NCI-H226 (cell line): ENCODE measurements at places on chromosomes 3 and 15.

- no peak for DNase-seq
Measured at GRCh38 chr15:32872621-32873283, 154.9 kb downstream of the GREM1 start.

DNA sequence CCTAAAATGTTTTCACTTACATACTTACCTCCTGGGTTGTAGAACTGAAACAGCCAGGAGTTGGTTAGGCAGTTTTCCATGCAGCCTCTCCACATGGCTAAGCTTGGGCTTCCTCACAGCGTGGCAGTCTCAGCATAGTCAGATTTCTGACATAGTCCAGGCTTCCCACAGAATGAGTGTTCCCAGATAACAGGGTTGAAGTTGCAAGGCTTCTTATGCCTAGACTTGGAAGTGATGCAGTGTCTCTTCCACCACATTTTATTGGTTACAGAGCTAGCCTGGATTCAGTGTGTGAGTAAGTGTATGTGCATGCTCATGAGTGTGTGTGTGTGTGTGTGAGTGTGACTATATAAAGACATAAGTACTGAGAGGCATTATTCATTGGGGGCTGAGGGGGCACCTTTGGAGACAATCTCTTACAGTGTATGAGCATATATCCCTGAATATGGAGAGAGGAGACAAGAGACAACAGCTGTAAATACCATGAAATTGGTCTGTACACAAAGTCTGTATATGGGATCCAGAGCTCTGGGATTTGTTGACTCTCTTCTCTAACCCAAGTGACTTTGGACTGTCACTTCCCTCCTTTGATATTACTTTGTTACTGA is 78.1 kb downstream of the ZNF621 start:
- peak; percentile 39 for DNase-seq

- no peak for DNase-seq
Measured at GRCh38 chr15:36653851-36654250, 74.4 kb downstream of the CDIN1 start.

DNA sequence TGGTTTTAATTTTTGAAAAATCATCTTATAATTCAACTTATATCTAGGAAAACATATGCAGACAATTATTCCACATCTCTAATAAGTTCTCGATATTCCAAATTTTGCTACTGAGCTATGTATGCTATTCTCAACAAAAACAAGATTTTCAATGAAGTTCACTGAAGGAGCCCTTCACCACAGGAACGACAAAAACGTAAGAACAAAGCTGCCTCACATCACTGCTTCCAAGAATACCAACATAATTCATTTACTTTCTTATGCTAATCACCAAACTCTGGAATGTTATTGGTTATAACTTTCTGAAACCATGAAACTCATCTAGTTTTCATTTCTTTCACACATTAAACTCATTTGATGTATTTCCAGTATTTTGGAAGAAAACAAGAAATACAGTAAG is 49.7 kb downstream of the GNB4 start:
- DNase-seq = no peak

DNA sequence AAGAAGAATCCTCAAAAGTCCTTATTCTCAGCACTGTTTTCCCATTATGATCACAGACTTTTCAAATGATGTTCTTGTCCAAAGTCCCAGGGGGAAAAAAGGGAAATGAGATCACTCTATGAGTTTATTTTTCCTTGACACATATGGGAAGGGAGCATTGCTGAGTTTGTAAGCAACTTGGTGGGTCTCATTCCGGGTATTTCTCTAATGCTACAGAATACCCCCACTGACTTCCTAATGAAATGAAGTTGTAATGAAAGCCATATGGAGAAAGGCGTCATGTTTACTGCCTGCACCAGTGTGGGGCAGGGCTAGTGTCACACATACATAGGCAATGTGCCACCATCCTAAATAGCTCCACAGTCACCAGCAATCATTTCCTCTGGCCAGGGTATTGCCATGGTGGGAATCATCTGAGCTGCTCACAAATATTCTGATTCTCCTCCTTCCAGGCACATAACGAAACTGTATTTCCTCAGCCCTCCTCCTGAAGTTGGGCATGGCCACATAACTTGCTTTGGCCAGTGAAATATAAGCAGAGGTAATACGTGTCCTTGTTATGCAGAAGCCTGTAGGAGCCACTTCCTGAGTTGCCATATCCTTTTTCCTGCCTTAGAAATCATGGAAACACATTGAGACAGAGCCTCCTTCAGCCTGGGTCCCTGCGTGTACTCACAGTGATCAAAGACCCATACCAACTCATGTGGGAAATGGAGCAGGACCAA is 41.0 kb upstream of the C15orf61 start:
- DNase-seq = no peak

- DNase-seq = no peak
Measured at GRCh38 chr3:64792445-64792844, 104.6 kb upstream of the ADAMTS9 start.

DNA sequence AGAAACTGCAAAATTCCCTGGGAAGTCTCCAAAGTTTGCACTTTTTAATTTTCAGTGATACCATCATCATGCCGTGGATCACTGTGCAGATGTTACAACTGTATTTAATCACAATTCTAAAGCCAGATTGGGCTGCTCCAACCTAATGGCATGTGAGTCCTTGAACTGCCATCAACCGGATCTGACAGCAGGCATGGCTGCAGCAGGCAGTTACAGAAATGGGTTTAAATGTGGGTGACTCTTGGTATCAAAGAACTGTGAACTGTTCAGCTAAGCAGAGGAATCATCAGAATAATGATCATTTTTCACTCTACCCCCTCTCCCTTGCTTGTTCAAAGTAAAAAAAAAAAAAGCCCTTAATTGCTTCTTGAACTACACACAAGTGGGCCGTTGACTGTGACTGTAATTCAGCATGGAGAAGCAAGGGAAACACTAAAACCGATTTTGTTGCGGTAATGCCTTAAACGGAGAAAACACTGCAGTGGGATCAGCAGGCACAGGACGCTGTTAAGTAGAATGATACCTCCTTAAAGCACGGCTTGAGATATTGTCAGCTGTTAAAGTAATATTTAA is 152.4 kb downstream of the RORA start:
- no peak for DNase-seq

DNA sequence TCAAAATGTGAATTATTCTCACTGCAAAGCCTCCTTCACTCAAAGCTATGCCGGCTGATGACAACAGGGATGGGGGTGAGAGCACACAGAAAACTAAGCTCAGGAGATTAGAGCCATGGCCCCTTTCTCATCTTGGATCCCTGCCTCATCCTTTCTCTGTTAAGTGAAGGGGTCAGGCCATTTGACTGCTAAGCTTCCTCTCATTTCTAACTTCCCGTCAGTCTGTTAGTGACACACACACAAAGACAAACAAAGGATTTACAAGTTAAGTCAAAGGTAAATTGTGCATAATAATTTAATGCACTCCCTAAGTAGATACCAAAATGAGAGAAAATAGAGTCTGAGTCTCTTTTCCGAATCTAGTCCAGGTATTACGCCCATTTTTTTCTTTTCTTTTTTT is 1.2 kb downstream of the SS18L2 start:
- no peak for DNase-seq

DNA sequence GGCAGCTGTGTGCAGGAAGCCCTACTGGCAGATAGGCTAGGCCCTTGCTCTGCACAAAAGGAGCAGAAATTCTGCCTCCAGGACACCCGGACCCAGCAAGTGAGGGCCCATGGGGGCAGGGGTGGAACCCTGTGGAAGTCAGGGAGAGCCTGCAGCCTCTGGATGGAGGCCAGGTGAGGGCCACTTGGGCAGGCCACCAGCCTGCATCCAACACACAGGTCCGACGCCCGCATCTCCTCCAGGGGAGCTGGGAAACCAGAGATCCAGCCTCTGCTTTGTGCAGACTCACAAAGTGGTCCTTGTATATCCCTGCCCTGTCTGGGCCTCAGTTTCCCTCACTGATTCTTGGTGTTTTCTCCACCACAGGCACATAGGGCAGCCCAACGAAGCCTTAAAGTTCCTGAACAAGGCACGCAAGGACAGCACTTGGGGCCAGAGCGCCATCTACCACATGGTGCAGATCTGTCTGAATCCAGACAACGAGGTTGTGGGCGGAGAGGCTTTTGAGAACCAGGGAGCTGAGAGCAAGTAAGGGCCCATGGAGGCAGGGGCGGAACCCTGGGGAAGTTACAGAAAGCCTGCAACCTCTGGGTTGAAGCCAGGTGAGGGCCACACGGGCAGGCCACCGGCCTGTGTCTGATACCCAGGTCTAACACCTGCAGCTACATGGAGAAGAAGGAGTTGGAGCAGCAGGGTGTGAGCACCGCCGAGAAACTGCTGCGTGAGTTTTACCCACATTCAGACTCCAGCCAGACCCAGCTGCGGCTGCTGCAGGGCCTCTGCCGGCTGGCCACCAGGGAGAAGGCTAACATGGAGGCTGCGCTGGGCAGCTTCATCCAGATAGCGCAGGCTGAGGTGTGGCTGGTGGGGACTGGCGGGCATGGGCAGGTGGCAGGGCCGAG is 16.6 kb downstream of the CSRNP1 start:
- DNase-seq = no peak

GRCh38 chr3:49716169-49716568 is 3.3 kb downstream of the AMIGO3 start:
- no peak for DNase-seq

DNA sequence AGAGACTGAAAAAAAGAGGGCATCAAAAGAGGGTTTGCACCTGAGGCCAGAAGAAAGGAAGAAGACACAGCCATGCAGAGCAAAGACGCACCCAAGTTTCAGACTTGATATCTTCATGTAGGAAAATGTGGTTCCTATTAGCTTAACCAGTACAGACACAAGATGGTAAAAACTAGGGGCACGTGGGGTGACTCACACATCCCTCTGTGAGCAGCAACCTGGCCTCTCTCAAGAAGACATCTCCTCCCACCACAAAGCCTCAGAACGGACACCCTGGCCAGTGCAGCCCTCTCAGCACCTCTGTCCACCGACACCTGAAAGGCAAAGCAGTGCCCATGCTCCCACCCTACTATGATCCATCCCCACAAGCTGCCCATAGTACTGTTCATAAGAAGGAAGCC is 33.3 kb downstream of the GLB1 start:
- DNase-seq = no peak

- DNase-seq = no peak
Measured at GRCh38 chr15:35562641-35563040, 16.7 kb upstream of the DPH6 start.
